Stimulated activated CD4-positive, alpha-beta T cell treated with anti-CD3 and anti-CD28 coated beads, Interleukin-1b, Interleukin-23, amount 100 ng/mL, for 48 hours (primary cell): ENCODE measurements at places on chromosomes 3 and 15.

DNA sequence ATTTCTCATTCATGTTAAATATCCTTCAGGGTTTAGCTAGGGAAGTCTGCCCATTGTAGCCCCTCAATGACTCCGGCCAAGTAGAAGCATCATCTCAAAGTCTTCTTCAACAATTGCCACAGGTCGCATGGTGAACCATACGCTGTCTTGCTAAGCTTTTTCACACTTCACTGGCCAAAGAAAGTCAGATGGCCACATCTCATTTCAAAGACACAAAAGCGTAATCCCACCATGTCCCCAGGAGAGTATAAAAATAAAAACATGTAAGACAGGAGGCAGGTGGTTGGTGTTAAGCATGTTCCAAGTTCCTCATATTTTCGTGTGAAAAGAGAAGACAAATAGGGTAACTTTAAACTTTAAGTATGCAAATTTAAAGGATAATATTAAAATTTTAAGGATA lies 147.4 kb downstream of the ERC2 start:
- no peak for DNase-seq

GRCh38 chr3:45590822-45591546 lies 3.6 kb upstream of the LIMD1 start:
- no peak for DNase-seq

- DNase-seq, result peak; percentile 48
These were observed 142.4 kb downstream of the ANXA2 start for GRCh38 chr15:60255390-60255789.

DNA sequence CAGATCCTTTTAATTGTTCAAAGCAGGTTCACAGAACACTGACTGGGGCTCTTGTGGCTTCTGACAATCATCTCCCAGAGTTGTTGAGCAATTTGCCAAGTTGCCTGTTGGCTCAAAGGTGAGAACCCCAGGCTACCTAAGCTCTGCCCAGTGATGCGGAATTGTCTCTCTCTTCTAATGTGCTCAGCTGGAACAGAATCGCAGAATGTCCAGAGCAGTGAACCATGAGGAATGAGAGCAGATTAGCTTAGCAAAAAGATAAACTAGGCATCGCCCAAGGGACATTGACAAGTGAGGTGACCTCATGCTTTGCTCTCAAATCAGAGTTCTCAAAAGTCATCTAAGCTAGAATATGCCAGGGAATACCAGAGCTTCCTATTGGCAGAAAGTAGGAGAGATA lies 148.1 kb downstream of the WDR76 start:
- DNase-seq, result no peak

GRCh38 chr3:172782235-172782634 lies 31.7 kb downstream of the ECT2 start:
- DNase-seq, result no peak

- DNase-seq, result no peak
These were observed 68.5 kb downstream of the MYO1E start for GRCh38 chr15:59304034-59304795.

GRCh38 chr3:187673012-187673411 lies 2.8 kb upstream of the SST start:
- DNase-seq, result no peak

DNA sequence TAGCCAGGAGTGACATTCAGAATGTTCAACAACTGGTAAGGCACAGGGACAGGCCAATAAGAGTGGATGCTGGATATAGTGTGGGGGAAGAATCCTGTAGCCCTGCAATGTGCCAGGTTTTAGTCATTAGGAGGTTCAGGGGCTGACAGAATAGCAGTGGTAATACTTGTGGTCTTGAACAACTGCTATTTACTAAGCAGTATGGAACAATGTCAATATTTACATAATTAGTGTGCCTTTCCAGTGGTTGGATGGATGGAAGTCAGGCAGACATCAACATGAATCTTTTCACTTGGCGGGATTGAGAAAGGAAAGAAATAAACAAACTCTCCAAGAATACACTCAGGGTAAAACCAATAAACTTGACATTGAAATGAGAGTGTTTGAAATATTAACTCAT lies 55.1 kb downstream of the OTOL1 start:
- no peak for DNase-seq

GRCh38 chr3:115864911-115865310 lies 241.6 kb downstream of the GAP43 start:
- no peak for DNase-seq

GRCh38 chr3:25372167-25372566 lies 55.9 kb upstream of the RARB start:
- no peak for DNase-seq

- DNase-seq, result no peak
These were observed 1.2 kb downstream of the CLSTN2 start for GRCh38 chr3:139935866-139936817.

DNA sequence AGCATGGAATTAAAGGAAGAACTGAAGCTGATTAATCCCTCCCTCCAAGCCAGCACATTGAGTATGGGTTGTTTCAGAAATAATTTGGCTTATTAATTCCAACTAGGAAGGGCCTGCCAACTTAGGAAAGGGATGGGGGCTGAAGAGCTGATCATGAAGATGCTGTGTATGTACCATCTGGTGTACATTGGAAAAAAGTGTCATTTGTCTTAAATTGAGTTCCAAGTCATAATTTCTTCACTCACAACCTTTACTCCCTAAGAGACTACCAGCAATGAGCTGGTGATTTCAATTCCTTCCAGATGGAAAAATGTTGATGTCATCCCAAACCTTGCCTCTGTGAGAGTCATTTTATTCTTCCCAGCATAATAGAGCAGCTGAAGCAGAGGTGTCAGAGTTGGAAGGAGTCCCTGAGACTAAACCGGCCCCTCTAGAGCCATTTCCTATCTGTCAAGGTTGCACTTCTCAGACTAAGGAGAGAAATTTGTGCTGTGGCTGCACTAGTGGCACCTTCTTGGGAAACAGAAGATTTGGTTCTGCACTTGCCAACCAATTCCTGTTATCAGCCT lies 79.4 kb downstream of the GTPBP8 start:
- no peak for DNase-seq

DNA sequence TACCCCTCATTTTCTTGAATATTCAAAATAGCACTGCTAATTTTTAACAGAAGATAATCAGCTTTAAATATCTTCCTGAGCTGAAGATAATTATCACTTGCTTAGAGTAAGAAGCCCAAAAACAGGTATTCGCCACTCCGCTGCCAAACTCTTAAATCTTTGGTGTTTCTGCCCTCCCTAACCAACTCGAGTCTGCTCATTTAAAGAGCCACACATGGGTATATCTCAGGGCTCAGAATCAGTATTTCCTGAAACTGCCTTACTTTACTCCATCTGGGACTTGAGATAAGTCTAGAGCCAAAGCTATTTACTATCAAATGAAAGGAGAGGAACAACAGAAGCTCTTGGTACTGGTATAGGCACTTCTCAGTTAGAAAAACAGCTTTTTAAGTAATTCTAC lies 10.8 kb downstream of the PDCD10 start:
- DNase-seq, result no peak

GRCh38 chr15:52717481-52717880 lies 38.3 kb upstream of the ATOSA start:
- DNase-seq, result no peak

DNA sequence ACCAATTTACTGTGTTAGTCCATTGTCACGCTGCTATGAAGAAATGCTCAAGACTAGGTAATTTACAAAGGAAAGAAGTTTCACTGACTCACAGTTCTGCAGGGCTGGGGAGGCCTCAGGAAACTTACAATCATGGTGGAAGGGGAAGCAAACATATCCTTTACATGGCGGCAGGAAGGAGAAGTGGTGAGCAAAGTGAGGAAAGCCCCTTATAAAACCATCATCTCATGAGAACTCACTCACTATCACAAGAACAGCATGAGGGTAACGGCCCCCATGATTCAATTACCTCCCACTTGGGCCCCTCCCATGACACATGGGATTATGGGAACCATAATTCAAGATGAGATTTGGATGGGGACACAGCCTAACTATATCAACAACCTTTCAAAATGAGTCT lies 20.2 kb downstream of the USF3 start:
- no peak for DNase-seq

- no peak for DNase-seq
These were observed 21.9 kb downstream of the MAPKBP1 start for GRCh38 chr15:41795996-41796856.

GRCh38 chr3:147395899-147396711 lies 10.2 kb downstream of the ZIC4 start:
- DNase-seq, result no peak

DNA sequence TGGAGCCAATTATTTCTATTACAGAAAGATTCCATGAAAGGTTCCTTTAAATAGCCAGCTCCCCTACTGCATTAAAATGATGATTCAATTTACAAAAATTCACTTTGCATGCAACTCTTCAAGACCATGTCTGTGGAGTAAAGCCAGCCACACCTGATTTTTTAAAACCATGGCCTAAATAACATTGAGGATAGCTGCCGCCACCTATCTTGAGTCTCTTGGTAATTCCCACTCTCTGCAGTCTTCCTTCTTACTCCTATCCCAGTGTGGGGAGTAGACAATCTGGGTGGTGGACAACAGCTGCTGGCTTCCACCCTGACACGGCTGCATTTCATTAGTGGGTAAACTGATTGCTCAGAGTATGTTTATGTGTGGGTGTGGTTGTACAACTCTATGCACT lies 10.7 kb downstream of the LRTM1 start:
- no peak for DNase-seq
